ENCODE measurements at places on chromosomes 1 and 21.

- no peak overlapping the region for H3K27ac ChIP-seq
- no peak overlapping the region for H3K4me3 ChIP-seq
- no peak for DNase-seq
- no peaks in the 10 kb centered on the region for H3K4me1 ChIP-seq
- H3K27me3 ChIP-seq, result no peaks in the 10 kb centered on the region
These were observed 16.5 kb downstream of the LSS start for GRCh38 chr21:46211786-46212720.

DNA sequence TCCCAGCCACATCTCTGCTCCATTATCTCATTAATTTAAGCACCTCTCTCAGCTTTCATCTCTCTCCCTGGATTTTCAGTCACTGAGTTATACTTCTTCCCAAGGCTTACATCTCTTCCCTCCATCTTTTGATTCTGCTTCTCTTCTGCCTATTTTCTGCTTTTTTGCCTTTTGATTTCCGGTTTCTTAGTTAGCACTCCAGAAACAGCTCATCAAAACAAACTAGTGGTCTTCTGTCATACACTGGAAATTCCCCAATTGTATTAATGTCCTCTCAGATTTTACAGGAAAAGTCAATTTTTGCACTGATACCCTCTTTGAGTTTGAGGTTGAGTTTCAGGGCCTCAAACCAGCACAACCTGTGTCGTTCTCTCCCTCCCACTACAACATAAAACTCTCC is 1.5 kb downstream of the LCE3E start:
- H3K27me3 ChIP-seq, result peaks cover 3% of the 10 kb centered on the region
- no peaks in the 10 kb centered on the region for H3K4me1 ChIP-seq
- no peak overlapping the region for H3K27ac ChIP-seq
- H3K4me3 ChIP-seq, result no peak overlapping the region
- H3K36me3 ChIP-seq, result no peaks in the 10 kb centered on the region

DNA sequence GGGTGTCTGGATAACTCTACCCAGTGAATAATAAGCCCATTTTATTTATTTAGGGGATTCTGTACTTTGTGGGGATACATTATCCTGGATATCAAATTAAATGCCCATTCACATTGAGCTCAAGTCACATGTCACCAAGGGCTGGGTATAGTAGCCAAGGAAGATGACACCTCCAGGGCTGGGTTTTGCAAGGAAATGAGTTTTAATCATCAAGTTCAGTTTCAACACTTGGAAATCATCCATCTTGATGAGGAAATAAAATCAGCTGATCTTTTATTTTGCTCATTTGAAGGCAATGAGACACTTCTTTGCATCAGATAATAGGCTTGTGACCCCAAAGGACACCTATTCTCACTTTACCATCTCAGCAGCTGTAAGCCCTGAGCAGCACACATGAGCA is 80.0 kb upstream of the TNR start:
- no peaks in the 10 kb centered on the region for H3K36me3 ChIP-seq
- DNase-seq, result no peak
- H3K4me1 ChIP-seq, result no peaks in the 10 kb centered on the region
- H3K27ac ChIP-seq, result no peak overlapping the region

GRCh38 chr1:94827434-94827833 is 7.3 kb downstream of the SLC44A3 start:
- H3K4me3 ChIP-seq, result no peak overlapping the region
- no peaks in the 10 kb centered on the region for H3K27me3 ChIP-seq
- peaks cover 16% of the 10 kb centered on the region for H3K36me3 ChIP-seq
- H3K4me1 ChIP-seq, result no peaks in the 10 kb centered on the region
- no peak overlapping the region for H3K27ac ChIP-seq
- DNase-seq, result no peak

GRCh38 chr1:228263636-228264035 is 55.8 kb downstream of the OBSCN start:
- DNase-seq, result no peak
- H3K4me1 ChIP-seq, result no peaks in the 10 kb centered on the region
- no peaks in the 10 kb centered on the region for H3K27me3 ChIP-seq
- H3K27ac ChIP-seq, result no peak overlapping the region
- no peaks in the 10 kb centered on the region for H3K36me3 ChIP-seq

DNA sequence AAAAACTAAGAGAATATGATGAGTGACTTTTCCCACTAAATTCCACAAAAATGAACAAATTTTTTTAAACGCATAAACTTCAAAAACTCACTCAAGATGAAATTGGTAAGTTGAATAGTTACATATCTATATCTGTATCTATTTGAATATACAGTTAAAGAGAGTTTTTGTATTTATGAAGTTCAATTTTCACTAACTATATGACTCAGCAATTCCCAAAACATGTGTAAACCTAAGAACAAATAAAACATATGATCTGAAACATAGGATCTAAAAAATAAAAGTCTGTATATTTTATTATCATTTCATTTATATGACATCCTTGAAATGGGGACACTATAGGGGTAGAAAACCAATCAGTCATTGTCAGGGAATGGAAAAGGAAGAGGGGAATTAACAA is 105.7 kb upstream of the SNX7 start:
- DNase-seq, result no peak
- H3K36me3 ChIP-seq, result no peaks in the 10 kb centered on the region
- no peaks in the 10 kb centered on the region for H3K27me3 ChIP-seq
- H3K4me1 ChIP-seq, result no peaks in the 10 kb centered on the region
- no peak overlapping the region for H3K4me3 ChIP-seq

DNA sequence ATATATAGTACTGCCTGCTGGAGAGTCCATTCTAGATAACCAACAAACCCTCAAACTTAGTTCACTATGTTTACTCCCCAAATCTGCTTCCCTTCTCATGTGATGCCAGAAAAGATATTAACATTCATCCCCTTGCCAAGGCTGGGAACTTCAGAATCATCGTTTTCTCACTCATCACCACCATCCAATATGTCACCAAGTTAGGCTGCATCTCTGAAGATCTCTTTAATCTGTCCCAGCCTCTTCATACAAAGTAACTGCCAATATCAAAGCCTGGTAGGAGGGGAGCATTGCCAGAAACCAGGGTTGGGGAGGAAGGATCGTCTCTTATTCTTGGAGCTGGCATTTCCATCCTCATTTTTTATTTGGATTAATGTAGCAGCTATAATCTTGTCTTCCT is 71.6 kb downstream of the XCL2 start:
- H3K27me3 ChIP-seq, result no peaks in the 10 kb centered on the region
- DNase-seq, result no peak
- H3K4me3 ChIP-seq, result no peak overlapping the region
- H3K4me1 ChIP-seq, result no peaks in the 10 kb centered on the region

DNA sequence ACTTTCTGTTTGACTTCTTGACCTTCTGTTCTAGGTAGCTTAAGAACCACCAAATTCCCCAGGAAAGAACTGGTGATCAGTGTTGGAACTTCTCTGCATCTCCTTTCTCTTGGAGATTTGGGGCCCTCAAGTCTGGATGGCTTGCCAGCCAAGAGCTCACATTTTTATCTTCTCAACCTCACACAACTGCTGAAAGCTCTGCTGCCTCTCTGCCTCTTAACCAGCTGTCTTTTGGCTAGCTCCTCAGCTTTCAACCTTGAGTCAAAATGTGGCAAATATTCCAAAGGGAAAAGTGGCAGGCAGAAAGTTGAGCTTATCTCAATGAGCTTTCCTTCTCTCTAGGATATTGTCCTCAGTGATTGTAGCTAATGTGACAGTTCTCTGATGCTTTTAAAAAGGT is 89.2 kb upstream of the CCDC190 start:
- no peak overlapping the region for H3K27ac ChIP-seq
- H3K27me3 ChIP-seq, result no peaks in the 10 kb centered on the region
- DNase-seq, result no peak

- DNase-seq, result no peak
- H3K27me3 ChIP-seq, result no peaks in the 10 kb centered on the region
- no peak overlapping the region for H3K27ac ChIP-seq
These were observed 11.9 kb upstream of the TCP10L start for GRCh38 chr21:32597205-32597604.

GRCh38 chr1:43992232-43992995 is 1.0 kb downstream of the CCDC24 start:
- no peak overlapping the region for H3K4me3 ChIP-seq
- H3K4me1 ChIP-seq, result peaks cover 9% of the 10 kb centered on the region
- H3K36me3 ChIP-seq, result no peaks in the 10 kb centered on the region
- DNase-seq, result no peak

GRCh38 chr1:176557543-176558258 is 94.7 kb downstream of the PAPPA2 start:
- peaks cover 19% of the 10 kb centered on the region for H3K4me1 ChIP-seq
- no peak for DNase-seq
- peak overlapping the region; percentile 1 for H3K27ac ChIP-seq
- H3K36me3 ChIP-seq, result no peaks in the 10 kb centered on the region

- no peaks in the 10 kb centered on the region for H3K27me3 ChIP-seq
- peaks cover 2% of the 10 kb centered on the region for H3K36me3 ChIP-seq
- H3K4me3 ChIP-seq, result no peak overlapping the region
- no peak for DNase-seq
- peak overlapping the region; percentile 13 for H3K27ac ChIP-seq
These were observed 3.0 kb downstream of the YARS1 start for GRCh38 chr1:32813941-32814739.

GRCh38 chr1:161069731-161070270 is at the start of gene ARHGAP30:
TSS of gene ARHGAP30 (minus strand) at chr1:161069891. CDS start at chr1:161069624, 267 bp downstream.
- peak within 1 kb of the TSS; percentile 87 for H3K27ac ChIP-seq
- no peaks in the 10 kb centered on the region for H3K4me1 ChIP-seq
- H3K27me3 ChIP-seq, result no peaks in the 10 kb centered on the region
- no peak for DNase-seq
- H3K4me3 ChIP-seq, result peak within 1 kb of the TSS; percentile 48
- no peaks in the 10 kb centered on the region for H3K36me3 ChIP-seq

DNA sequence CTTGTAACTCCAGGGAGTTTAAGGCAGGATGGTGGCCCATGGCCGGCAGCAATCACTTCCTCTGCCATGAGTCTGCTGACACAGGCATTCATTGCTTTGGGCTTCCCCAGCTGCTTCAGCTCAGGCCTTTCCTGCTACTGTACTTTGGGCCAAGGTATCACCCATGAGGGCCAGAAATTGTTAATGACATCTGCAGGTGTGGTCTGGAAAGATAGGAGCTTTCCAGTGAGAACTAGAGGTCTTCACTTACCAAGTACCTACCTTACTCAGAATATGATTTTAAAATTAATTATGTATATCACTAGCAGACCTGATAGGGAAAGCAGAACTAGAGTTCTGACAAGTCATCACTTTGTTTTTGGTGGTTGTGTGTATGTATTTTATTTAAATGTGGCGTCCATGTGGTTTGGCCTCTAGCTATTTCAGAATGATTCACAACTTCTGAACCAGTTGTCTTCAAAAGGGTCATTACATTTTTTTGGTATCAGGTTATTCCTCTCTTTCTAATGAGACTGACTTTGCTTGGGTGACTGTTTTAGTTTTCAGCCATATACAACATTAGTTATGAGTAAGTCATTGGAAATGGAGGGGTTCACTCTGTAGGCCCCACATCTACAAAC is 2.7 kb downstream of the RGL1 start:
- H3K4me3 ChIP-seq, result no peak overlapping the region
- H3K36me3 ChIP-seq, result no peaks in the 10 kb centered on the region
- H3K4me1 ChIP-seq, result peaks cover 2% of the 10 kb centered on the region

- H3K27ac ChIP-seq, result peak overlapping the region; percentile 99
- peak; percentile 71 for DNase-seq
These were observed 21.3 kb upstream of the A3GALT2 start for GRCh38 chr1:33342041-33342723.

- peak within 1 kb of the TSS; percentile 66 for H3K27ac ChIP-seq
- no peaks in the 10 kb centered on the region for H3K27me3 ChIP-seq
- H3K36me3 ChIP-seq, result no peaks in the 10 kb centered on the region
- H3K4me3 ChIP-seq, result peak within 1 kb of the TSS; percentile 79
- peaks cover 29% of the 10 kb centered on the region for H3K4me1 ChIP-seq
- peak; percentile 100 for DNase-seq
These were observed at the start of gene HNRNPR for GRCh38 chr1:23344111-23344986. TSS of gene HNRNPR (minus strand) at chr1:23344284. CDS start at chr1:23341008, 3,276 bp downstream.

- H3K4me1 ChIP-seq, result peaks cover 17% of the 10 kb centered on the region
- H3K27me3 ChIP-seq, result no peaks in the 10 kb centered on the region
- H3K27ac ChIP-seq, result peak overlapping the region; percentile 61
- no peak for DNase-seq
- H3K36me3 ChIP-seq, result no peaks in the 10 kb centered on the region
These were observed 110.5 kb downstream of the CASZ1 start for GRCh38 chr1:10685808-10686403.

DNA sequence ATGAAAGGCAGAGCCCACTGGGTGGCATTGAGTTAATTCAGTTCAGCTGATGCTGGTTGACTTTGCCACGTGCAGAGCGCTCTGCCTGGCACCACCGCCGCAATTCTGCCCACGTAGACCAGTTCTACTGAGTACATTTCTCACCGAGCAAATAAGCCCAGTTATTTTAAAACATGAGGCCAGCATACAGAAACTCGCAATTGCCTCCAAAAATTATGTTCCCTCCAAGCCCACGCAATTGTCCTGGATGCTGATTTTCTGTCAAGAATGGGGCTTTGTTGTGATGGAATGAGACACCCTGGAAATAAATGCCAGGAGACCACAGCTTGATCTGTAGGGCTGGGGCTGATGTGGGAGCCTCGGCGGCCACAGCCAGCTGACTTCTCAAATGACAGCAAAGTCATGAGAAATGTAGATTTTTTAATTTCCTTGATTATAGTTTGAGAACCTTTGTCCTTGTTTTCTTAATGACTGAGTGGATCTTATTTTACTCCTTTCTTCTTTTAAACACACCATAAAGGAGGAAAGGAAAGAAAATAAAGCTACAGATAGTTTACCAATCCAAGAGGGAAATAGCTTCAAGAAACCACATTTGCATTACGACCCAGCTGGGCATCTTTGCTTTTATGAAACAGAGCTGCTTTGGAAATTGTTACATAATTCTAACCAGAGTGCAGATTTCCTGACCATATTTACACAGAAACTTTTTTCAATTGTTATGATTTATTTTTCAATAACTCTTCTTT is 11.6 kb upstream of the PARP1 start:
- no peaks in the 10 kb centered on the region for H3K4me1 ChIP-seq
- DNase-seq, result no peak
- no peaks in the 10 kb centered on the region for H3K36me3 ChIP-seq
- no peak overlapping the region for H3K4me3 ChIP-seq
- no peak overlapping the region for H3K27ac ChIP-seq
- no peaks in the 10 kb centered on the region for H3K27me3 ChIP-seq

DNA sequence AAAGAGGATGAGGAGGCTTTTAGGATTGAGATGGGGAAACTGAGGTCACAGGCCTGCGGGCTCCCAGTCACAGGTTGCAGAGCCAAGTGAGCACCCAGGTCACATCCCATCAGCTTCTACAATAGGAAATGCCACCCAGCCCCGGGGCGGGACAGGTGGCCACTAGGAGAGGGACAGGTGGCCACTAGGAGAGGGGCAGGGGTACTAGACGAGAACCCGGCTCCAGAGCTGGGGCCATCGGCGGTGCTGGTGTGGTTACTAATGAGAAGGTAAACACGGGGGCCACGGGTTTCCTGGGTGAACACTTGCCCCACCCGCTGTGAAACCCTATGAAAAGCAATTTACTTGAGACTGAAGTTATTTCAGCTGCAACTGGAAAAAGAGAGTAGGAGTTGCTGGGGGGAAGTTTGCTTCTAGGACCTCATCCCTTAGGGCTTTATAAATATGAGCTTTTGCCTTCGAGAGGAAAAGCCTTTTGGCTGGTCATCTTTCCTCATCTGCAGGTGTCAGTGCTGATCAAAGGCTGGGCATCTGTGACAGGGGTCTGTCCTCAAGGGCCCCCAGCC is 52.5 kb downstream of the MRPL37 start:
- H3K27me3 ChIP-seq, result no peaks in the 10 kb centered on the region
- peaks cover 2% of the 10 kb centered on the region for H3K36me3 ChIP-seq
- no peak overlapping the region for H3K4me3 ChIP-seq
- DNase-seq, result no peak

- no peaks in the 10 kb centered on the region for H3K27me3 ChIP-seq
- H3K27ac ChIP-seq, result peak within 1 kb of the TSS; percentile 92
- H3K4me3 ChIP-seq, result peak within 1 kb of the TSS; percentile 94
- peak; percentile 79 for DNase-seq
- H3K36me3 ChIP-seq, result no peaks in the 10 kb centered on the region
These were observed at the start of gene RIPK4 for GRCh38 chr21:41766883-41767605. TSS of gene RIPK4 (minus strand) at chr21:41767052. CDS start at chr21:41767041, 11 bp downstream.

Data from liver (tissue), 10 donors.